SK-N-MC (cell line): ENCODE measurements at places on chromosomes 11 and 22.

GRCh38 chr11:45079075-45079444 is 67.4 kb upstream of the PRDM11 start:
- DNase-seq: no peak

GRCh38 chr11:14347494-14347893 is 11.5 kb downstream of the RRAS2 start:
- DNase-seq: no peak

DNA sequence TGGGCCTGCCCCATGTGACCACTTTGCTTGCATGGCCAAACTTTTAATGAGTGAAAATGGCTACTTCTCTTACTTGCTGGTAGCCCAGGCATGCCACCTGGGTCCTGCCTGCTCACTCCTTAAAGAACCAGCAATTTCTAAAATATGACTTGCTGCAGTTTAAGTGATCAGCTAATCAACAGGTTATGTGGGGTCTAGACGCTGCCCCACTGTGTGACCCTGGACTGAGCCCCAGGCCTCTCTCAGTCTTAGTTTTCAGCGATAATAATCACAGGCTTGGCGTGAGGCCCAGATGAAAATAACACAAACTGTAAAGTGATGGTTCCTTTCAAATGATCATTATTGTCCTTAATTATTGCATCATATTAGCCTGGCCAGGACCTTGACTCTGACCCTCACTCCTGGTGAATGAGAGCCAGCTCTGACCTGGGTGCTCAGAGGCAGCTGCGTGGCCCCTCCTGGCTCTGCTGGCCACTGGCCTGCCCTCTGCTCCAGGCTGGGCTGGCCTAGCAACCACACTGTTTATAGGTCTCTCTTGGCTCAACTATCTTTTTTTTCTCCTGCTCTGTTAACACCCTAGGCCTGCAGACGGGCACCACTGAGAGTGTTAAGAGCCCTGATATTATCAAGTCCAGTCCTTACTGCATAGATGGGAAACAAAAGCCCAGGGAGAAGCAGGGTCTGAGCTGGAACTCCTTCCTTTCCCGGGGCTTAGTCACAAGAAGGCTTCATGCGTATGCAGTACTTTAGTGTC is 89.7 kb downstream of the RRM1 start:
- DNase-seq: no peak

DNA sequence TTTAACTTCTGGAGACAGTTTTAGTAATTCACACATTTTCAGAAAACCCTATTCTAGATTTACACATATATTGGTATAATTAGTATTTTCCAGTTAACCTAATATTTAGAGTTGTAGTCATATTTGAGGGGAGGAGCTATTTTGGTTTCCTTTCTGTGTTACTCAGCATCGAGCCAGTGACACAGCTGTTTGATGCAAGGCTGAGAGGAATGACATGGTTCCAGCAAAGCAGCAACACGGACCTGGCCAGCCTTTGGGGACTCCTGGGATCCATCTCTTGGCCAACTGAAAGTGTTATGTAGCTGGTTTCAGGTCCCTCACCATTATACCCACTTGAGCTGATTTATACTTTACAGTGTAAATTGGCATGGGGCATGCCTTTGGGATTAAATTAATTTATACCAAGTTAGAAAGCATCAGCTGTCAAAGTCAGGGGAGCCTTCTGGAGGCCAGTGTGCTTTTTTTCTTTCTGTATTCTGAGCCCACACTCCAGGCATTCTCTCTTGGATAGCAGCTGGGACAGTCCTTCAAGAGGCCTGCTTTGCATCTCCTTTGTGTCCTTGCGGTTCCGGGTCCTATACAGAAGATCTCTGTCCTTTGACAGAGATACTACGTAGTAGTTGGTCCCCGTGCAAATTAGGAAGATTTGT is 91.3 kb upstream of the SLC25A18 start:
- no peak for DNase-seq
